ENCODE measurements at places on chromosomes 7 and 10.

- no peak for DNase-seq
These were observed 35.4 kb downstream of the CDK14 start for GRCh38 chr7:90631502-90631901.

DNA sequence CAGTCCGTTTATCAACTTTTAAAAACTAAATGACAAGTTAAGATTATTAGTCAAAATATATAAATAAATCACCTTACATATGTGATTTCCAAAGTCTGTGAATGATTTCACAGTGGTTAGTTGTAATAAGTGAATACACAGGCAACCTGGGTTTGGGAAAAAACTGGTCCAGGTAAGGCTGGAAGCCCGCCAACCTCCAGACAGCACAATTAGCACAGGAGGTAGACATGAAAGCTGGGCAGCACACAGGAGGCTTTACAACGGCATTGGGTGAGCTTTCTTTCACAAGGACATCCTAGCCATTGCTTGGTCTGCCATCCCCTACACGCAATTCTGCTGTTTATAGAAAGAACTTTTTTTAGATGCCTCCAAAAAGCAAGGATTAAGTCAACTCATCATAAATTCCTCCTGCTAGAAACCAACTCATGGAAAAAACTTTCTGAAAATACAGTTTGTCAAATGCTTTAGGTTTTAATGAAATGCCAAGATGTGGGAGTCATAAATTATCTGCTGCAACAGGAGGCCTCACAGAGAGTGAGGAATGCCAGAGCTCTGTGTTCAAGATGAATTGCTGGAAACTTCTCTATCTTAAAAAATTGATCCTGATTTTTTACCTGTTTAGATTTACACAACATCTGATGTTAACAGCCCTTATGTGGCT is 346.8 kb upstream of the NFE2L3 start:
- no peak for DNase-seq

DNA sequence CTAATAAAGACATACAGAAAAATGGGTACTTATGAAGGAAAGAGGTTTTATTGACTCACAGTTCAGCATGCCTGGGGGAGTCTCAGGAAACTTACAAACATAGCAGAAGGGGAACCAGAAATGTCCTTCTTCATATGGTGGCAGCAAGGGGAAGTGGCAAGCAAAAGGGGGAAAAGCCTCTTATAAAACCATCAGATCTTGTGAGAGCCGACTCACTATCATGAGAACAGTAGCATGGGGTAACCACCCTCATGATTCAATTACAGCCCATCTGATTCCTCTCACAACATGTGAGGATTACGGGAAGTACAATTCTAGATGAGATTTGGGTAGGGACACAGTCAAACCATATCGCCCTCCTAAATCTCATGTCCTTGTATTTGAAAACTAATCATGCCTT is 1305.4 kb upstream of the SORCS1 start:
- no peak for DNase-seq

DNA sequence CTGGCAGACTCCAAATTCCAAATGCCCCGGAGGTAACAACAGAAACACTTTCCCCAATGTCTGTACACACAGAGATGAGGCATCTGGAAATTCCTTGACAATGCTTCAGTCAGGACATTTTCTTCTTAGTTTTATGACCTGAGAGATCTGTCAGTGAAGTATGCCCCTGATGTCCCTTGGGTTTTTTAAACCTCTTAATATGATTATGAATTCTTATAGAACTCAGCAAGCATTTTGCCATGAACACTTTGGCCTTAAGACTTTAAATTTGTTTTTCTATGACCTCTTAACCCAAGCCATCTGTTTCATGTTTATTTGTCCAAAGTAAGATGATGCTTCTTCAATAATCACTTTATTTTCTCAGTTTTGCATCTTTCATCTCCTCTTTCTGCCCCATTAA is 1206.2 kb downstream of the GATA3 start:
- no peak for DNase-seq

DNA sequence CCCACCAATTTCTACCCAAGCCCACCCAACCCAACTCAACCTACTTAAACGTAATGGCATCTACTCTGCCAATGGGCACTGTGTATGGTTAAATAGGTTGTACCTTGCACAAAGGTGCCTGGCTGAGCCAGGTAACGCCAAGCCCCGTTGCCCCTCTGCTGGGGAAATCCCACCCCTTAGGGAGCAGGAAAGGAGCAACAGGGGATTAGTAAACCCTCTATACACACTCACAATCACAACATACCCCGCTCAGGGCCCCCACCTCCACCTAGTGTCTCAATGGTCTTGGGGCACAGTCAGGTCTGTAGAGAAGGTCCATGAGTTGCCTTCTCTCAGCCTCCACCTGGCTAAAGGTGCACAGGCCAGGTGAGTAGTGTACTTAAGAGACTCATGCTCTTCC is 74.3 kb upstream of the PCBD1 start:
- DNase-seq: no peak

DNA sequence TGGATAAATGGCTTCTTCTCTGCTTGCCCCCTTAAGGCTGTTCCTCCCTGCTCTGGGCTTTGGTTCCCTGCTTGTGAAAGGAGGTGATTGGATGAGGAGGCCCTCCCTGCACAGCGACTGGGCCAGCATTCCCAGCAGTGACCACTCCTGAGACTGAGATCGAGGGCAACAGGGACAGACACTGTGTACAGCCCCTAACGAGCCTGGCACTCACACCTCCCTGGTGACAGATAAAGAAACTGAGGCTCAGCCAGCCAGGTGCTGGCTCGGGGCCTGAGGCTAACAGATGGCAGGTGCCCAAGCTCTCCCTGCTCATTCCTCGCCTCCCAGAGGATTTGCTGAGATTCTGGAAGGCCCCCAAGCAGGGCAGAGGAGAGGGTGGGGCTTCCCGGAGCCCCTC is 12.0 kb upstream of the AQP1 start:
- DNase-seq: no peak
